ENCODE measurements at places on chromosomes 11 and 22. TPM values are rescaled to one million over a fixed set of nuclear protein-coding genes. Genes with fewer than 3 reads are reported as not detected.

ARHGAP8 gene
- total RNA-seq: 15.0 TPM

OR5P2 gene
- total RNA-seq: not detected

NXPE2 gene
- not detected for total RNA-seq

SPDYC gene
- not detected for total RNA-seq

FGF3 gene
- total RNA-seq: not detected

CRYAB gene
- not detected for total RNA-seq

CD44 gene
- total RNA-seq: 254 TPM

CASP1 gene
- total RNA-seq: 10.8 TPM

- DNase-seq: no peak
Measured at GRCh38 chr11:114169321-114169749, 109.8 kb downstream of the ZBTB16 start.

GRCh38 chr11:64865286-64866172 lies 12.9 kb downstream of the EHD1 start:
- no peak for DNase-seq

DNA sequence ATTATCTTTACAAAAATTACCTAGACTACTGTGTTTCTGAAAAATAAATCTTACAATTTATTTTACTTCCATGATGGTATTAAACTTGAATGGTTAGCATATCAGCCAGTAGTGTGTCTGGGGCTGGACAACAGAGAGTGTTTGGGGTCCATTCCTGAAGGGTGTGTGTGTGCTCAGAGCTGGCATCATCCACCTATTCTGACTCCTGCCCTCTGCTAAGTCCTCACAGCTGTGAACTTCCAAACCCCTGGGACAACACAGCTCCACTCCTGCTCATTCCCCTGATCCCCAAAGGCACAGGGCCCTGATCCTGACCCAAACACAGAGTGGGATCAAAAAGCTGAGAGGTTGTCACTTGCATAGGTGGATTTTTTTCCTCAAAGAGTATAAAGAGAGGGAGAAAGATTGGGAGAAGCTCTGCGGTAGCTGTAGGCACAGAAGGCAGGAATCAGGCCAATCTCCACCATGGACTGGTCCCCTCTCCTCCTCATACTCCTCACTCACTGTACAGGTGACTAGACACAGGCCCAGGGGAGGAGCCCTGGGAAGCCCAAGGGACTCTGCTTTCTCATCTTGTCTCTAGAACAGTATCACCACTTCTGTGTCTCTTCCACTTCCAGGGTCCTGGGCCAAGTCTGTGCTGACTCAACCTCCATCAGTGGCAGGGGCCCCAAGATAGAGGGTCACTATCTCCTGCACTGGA lies 55.7 kb upstream of the TOP3B start:
- DNase-seq: no peak

DNA sequence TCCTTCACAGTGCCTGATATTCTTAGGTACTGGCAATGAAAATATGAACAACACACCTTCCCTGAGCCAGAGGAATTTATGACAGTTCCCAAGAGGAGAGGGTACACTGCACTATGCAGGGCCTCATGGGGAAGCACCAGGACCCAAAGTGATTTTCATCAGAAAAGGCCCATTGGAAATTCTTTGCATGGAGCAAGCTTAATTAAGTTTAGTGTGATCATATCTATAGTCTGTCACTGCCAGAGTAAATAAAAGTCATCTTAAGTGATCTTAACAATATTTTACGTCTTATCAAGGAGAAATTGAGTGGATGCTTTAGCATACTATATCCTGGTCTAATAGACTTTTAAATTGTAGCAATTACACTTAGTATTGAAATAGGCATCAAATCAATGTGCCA lies 86.5 kb downstream of the ACER3 start:
- DNase-seq: no peak

DNA sequence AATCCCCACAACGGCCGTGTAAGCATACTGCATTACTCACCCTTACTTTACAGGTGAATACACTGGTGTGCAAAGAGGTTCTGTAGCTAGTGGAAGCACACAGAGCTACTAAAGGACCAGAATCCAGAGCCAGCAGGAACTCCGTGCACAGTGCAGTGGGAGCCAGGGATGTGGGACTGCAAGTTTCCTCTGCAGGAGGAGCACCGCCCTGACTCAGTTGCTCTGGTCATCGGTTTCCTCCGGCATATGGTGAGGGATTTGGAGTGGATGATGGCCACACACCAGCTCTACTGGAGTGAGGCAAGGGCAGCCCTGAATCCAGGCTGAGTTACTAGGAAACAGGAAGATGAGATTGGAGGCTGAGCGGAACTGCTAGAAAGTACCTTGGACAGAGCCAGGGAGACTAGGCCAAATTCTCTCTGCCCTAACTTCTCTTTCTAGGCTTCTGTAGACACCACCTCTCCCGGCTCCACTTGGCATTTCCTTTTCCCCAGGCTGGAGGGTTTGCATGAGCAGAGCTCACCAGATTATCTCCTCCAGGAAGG lies 18.2 kb upstream of the C22orf42 start:
- DNase-seq: no peak

- no peak for DNase-seq
Measured at GRCh38 chr11:88194990-88195389, 19.7 kb upstream of the RAB38 start.

DNA sequence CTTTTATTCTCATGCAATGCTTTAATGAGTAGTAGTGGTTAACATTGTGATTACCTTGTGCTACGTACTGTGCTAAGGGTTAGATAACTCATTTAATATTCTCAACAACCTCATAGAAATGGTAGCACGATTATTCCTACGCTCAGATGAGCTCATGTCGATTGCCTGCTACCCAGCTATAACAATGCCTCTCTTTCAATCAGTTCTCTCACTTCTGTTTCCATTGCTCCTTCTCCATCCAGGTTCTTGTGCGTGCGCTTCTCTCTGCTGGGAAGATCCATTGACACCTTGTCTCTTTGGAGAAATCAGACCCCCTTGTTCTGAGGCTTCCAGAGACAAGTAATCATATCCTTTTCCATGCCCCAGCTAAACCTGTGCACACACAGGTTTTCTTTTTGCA lies 120.8 kb downstream of the NECTIN1 start:
- no peak for DNase-seq

DNA sequence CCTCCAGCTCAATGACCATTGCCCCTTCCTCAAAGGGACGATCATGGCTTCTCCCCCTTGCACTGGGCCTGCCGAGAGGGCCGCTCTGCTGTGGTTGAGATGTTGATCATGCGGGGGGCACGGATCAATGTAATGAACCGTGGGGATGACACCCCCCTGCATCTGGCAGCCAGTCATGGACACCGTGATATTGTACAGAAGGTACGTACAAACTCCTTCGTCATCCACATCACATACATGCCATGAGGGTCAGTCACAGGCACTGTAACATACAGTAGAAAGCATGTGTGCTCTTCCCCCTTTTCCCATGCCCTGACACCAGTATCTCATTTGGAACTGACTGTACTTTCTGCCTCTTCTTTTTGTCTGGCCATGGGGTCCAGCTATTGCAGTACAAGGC lies 4.0 kb downstream of the TAF10 start:
- no peak for DNase-seq

- DNase-seq: no peak
Measured at GRCh38 chr22:38223289-38223960, 21.6 kb downstream of the MAFF start.

- peak; percentile 37 for DNase-seq
Measured at GRCh38 chr22:24389680-24390079, 37.7 kb upstream of the ADORA2A start.

- DNase-seq: peak; percentile 46
Measured at GRCh38 chr11:74806267-74806666, 57.6 kb downstream of the RNF169 start.

GRCh38 chr22:17057959-17058814 lies 26.6 kb upstream of the IL17RA start:
- peak; percentile 60 for DNase-seq

- DNase-seq: no peak
Measured at GRCh38 chr11:13862845-13863392, 99.6 kb upstream of the SPON1 start.

GRCh38 chr22:28137036-28137435 lies 218.0 kb upstream of the PITPNB start:
- peak; percentile 26 for DNase-seq
